ENCODE measurements at places on chromosomes 2 and 18. TPM values are rescaled to one million over a fixed set of nuclear protein-coding genes. Genes with fewer than 3 reads are reported as not detected.

Gene FHL2
- total RNA-seq: not detected

Gene EML4
- total RNA-seq: 145 TPM

Gene ANKRD62
- total RNA-seq: not detected

DNA sequence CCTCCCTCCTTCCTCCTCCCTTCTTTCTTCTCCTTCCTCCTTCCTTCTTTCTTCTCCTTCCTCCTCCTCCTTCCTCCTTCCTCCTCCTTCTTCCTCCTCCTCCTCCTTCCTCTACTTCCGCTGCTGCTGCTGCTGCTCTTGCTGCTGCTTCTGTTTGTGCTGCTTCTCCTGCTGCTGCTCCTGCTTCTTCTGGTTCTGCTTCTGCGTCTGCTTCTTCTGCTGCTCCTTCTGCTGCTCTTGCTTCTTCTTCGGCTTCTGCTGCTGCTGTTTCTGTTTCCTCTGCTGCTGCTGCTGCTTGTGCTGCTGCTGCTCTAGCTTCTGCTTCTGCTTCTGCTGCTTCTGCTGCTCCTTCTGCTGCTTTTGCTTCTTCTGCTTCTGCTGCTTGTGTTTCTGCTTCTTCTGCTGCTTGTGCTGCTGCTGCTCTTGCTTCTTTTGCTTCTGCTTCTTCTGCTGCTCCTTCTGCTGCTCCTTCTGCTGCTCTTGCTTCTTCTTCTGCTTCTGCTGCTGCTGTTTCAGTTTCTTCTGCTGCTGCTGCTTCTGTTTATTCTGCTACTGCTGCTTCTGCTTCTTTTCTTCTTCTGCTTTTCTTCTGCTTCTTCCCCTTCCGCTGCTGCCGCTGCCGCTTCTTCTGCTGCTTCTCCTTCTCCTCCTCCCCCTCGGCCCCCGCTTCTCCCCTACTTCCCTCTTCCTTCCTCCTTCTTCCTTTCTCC is 8.6 kb downstream of the SNRNP27 start:
- no peaks in the 10 kb centered on the region for H3K4me1 ChIP-seq
- peaks cover 44% of the 10 kb centered on the region for H3K36me3 ChIP-seq
- no peaks in the 10 kb centered on the region for H3K27me3 ChIP-seq
- DNase-seq: peak; percentile 35
- H3K4me3 ChIP-seq: peak overlapping the region; percentile 65

- H3K27ac ChIP-seq: no peak overlapping the region
- DNase-seq: no peak
- no peaks in the 10 kb centered on the region for H3K36me3 ChIP-seq
- no peaks in the 10 kb centered on the region for H3K4me1 ChIP-seq
These were observed 265.7 kb downstream of the MEIS1 start for GRCh38 chr2:66700677-66701066.

DNA sequence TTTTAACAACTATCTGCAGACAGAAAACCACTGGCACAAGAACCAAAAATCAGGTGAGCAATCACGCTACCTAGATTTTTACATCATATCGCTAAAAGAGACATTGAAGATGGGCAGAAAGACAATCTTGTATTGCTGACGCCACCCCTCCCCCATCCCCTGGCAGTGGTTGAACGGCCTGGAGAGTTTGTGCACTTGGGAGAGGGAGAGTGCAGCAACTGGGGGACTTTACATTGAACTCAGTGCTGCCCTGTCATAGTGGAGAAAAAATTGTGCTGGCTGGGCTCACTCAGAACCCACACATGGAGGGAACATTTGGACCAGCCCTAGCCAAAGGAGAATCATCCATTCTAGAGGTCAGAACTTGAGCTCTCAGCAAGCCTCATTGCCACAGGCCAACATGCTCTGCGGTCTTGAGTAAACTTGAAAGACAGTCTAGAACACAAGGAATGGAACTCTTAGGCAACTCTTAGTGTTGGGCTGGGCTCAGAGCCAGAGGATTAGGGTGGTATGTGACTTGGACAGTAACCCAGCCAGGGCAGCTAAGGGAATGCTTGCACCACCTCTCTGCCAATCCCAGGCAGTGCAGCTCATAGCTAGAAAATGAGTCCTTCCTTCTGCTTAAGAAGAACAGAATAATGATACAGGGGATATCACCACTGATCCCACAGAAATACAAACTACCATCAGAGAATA is 220.0 kb upstream of the CYP26B1 start:
- DNase-seq: no peak
- H3K4me3 ChIP-seq: no peak overlapping the region
- H3K27ac ChIP-seq: no peak overlapping the region
- H3K36me3 ChIP-seq: no peaks in the 10 kb centered on the region

DNA sequence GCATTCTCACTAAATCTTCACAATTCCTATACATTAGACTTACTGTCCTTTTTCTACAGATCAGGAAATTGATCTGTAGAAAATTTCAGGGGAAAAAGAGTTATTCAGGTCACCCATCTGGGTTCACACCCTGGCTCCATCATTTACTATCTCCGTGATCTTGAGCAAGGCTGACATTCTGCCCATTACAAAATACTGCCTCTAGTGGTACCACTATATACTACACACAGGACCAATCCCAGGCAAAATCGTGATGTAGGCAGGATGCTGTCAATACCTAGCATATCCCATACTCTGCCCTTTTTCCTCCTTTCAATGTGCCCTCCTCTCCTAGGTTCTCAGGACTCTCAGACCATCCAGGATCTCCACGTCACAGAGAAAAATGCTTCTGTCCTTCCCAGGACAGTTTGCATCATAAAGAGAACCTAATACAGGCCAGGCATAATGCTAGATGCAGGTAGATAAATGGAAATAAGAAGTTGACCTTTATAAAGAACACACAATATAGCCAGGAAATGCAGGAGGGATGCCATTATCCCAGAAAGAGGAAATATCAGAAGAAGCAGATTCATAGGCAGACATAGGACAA is 101.9 kb downstream of the CDH20 start:
- no peak overlapping the region for H3K27ac ChIP-seq
- no peak for DNase-seq
- H3K36me3 ChIP-seq: no peaks in the 10 kb centered on the region
- H3K4me3 ChIP-seq: no peak overlapping the region
- no peaks in the 10 kb centered on the region for H3K27me3 ChIP-seq

GRCh38 chr2:236587861-236588815 is 18.5 kb downstream of the ACKR3 start:
- no peaks in the 10 kb centered on the region for H3K27me3 ChIP-seq
- no peak overlapping the region for H3K4me3 ChIP-seq
- H3K27ac ChIP-seq: no peak overlapping the region
- no peak for DNase-seq

DNA sequence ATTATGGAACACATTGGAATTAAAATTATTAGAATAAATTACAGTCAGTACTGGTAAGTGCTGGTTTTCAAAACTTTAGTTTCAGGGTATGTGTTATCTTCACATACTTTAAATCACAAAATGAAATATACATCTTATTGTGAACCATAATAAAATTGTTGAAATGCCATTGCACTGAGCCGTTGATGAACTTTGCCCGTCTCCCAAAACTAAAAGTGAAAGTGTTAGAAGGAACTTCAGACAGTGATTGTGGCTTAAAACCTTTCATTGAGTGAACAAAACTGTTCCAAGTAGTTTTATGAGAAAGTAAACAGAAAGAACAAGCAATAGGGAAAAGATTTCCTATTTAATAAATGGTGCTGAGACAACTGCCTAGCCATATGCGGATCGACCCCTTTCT is 811.6 kb downstream of the PLCL1 start:
- no peaks in the 10 kb centered on the region for H3K27me3 ChIP-seq
- H3K36me3 ChIP-seq: no peaks in the 10 kb centered on the region

DNA sequence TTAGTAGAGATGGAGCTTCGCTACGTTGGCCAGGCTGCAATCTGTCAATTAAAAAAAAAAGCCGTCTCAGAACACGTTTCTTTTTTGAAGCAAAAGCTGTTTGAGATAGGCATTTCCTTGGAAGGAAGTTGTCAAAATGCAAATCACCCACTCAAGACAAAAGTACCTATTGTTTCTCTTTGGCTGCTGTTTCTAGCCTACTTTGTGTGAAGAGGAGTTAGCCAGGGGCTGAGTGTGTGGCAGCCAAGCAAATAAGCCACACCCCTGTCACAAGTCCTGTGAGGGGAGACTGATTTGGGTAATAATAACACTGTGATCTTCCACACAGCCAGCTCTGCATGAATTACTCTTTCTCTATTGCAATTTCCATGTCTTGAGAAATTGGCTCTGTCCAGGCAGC is 47.4 kb upstream of the CDCA7 start:
- no peaks in the 10 kb centered on the region for H3K27me3 ChIP-seq
- H3K36me3 ChIP-seq: no peaks in the 10 kb centered on the region
- no peak for DNase-seq
- no peak overlapping the region for H3K4me3 ChIP-seq
- H3K27ac ChIP-seq: no peak overlapping the region
- H3K4me1 ChIP-seq: no peaks in the 10 kb centered on the region

DNA sequence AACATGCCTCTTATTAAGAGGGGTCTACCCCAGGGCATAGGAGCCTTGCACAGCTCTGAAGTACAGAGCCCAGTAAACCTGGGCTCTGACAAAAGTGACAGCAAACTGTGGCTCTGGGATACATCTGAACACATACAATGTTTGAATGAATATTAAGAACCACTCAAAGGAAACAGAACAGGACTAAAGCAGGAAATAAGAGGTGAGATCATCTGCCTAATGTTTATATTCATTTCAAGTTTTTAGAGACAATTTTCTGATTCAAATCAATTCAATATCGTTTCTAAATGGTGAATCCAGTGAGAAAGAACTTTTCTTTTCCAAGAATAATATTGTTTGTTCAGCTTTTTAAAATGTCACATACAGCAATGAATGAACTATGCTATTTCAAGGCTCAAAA is 136.7 kb upstream of the CAVIN2 start:
- no peaks in the 10 kb centered on the region for H3K36me3 ChIP-seq
- H3K4me3 ChIP-seq: no peak overlapping the region
- no peak overlapping the region for H3K27ac ChIP-seq
- no peak for DNase-seq
- no peaks in the 10 kb centered on the region for H3K27me3 ChIP-seq

GRCh38 chr2:215332872-215333595 is 21.2 kb downstream of the ATIC start:
- DNase-seq: no peak
- H3K27me3 ChIP-seq: no peaks in the 10 kb centered on the region
- H3K4me1 ChIP-seq: no peaks in the 10 kb centered on the region
- no peak overlapping the region for H3K27ac ChIP-seq

Measured in naive thymus-derived CD4-positive, alpha-beta T cell (primary cell).